ENCODE measurements at places on chromosomes 13 and 19.

GRCh38 chr13:74114202-74114601 is 20.0 kb downstream of the KLF12 start:
- no peak for DNase-seq

- DNase-seq = no peak
These were observed 55.9 kb upstream of the SERP2 start for GRCh38 chr13:44317752-44318151.

DNA sequence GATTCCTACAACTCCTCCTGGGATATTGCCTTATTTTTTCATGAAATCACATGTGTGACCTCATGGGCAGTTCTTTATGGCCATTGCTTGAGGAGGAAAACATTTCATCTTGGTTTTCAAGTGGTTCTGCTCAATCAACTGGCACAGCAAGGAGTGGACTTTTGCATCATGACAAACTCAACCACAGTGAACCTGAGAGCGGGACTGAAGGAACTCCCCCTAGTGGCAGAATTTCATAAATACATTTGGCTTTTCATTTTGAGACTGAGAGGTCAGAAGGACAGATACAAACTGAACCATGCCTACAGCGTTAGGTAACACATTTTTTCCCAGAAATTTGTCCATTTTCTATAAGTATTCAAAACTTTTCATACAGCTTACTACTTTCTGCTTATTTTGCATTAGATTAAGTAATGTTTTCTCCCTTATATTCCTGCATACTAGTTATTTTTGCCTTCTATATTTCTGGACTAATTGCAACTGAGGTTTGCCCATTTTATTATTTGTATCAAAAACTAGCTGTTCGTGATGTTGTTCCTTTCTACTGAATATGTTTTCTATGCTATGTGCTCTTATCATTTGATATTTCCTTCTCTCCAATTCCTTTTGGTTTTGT is 13.4 kb upstream of the SIGLEC12 start:
- DNase-seq = peak; percentile 53

- no peak for DNase-seq
These were observed 5.8 kb downstream of the PGLYRP1 start for GRCh38 chr19:46017095-46017429.

DNA sequence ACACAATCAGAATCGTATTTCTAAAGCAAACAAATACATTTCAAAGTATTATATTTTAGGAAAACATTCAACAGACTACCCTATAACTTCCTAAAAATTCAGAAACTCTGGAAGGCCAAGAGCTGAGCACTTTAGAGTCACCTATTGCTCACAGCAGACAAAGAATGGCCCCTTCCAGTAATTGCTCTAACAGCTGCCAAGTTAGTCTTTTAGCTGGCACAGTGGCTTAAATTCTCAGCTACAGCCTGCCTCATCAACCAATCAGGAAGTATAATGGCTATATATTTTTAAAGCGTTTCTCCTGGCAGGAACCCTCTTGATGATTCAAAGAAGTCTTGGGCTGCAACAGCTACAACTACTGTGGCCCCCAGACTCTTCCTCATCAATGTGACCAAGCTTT is 14.9 kb upstream of the SLITRK5 start:
- no peak for DNase-seq

GRCh38 chr13:112060282-112060830 is 6.6 kb upstream of the SOX1 start:
- DNase-seq = no peak

DNA sequence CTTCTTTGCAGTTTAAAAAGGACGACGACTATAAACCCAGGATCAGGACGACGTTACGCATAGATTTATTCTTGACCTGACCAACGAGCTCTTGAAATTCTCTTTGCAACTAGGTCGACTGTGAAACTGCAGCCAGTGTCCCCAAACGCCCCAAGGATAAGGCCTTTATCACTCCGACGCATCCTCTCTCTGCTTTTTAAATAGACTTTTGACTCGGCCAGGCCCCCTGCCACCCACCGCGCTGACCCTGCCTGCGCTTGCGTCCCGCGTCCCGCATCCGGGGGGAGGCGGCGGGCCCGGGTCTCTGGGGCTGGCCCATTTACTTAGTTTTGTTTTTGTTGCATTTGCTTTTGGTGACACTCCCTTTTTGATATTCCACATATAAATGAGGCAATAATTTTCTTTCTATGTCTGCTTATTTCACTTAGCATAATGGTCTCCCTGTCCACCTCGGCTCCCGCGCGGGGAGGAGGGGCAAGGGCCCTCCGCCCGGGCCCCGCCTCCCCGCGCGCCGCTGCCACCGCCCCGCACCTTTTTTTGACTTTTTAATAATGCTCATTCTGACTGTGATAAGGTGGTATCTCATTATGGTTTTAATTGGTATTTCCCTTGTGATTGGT is 17.4 kb downstream of the RB1 start:
- DNase-seq = no peak

GRCh38 chr13:27159806-27160563 is 11.6 kb downstream of the USP12 start:
- no peak for DNase-seq

- DNase-seq = no peak
These were observed 6.2 kb downstream of the ZNF444 start for GRCh38 chr19:56147307-56147706.

- DNase-seq = no peak
These were observed 41.2 kb upstream of the KCTD4 start for GRCh38 chr13:45242070-45242469.

DNA sequence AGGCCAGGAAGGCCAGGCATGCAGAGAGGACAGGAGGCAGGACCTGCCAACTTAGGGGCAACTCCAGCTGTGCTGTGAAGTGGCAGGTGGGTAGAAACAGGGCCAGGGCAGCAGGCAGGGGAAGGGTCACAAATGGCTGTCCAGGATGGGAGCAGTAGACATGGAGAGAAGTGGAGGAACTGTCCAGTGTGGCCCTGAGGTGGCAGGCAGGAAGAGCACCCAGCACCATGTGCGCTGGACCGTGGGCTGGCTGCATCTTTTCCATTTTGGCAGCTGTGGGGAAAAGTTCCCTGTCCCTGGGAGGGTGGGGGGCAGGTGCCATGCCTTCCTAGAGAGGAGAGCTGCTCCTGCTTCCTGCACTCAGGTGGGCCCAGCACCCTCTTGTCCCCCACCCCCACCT is 13.8 kb downstream of the DEDD2 start:
- no peak for DNase-seq

DNA sequence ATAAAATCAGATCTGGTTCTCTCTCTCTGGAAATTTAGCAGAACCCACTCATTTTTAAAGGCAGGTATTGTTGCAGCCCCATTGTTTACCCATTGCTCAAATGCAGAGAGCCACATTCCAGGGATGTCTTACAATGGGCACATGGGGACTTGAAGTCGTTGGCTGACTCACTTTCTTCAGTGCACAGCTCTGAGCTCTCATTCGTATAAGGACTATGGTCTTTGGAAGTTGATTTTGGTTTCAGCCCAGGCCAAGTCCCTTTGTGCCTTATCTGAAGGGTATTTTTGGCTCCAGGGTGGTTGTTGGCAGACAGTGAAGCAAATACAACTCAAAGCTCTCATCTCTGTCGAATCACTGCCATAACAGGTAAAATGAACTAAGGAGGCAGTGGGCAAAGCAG is 47.3 kb upstream of the CLDN10 start:
- no peak for DNase-seq

GRCh38 chr13:67740871-67741535 is 510.9 kb upstream of the PCDH9 start:
- DNase-seq = no peak

- DNase-seq = no peak
These were observed 138.1 kb downstream of the TSHZ3 start for GRCh38 chr19:31211088-31211487.

GRCh38 chr19:764301-764700 is 13.4 kb downstream of the MISP start:
- DNase-seq = no peak

GRCh38 chr13:56110751-56111150 is 1030.0 kb upstream of the PRR20A start:
- no peak for DNase-seq

DNA sequence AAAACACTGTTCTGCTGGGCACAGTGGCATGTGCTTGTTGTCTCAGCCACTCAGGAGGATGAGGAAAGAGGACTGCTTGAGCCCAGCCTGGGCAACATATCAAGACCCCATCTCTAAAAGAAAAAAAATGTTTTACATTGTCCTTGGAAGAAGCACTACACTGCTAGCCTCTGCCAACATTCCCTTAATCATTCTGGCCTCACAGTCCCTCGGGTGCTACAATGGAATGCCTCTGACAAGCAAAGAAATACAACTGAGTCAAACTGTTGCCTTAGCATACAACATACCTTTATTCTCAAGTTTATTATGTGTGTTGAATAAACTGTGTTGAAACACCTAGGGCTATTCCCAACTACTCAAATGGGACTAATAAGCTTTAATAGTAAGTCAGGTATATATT is 56.1 kb downstream of the PSPC1 start:
- DNase-seq = no peak

DNA sequence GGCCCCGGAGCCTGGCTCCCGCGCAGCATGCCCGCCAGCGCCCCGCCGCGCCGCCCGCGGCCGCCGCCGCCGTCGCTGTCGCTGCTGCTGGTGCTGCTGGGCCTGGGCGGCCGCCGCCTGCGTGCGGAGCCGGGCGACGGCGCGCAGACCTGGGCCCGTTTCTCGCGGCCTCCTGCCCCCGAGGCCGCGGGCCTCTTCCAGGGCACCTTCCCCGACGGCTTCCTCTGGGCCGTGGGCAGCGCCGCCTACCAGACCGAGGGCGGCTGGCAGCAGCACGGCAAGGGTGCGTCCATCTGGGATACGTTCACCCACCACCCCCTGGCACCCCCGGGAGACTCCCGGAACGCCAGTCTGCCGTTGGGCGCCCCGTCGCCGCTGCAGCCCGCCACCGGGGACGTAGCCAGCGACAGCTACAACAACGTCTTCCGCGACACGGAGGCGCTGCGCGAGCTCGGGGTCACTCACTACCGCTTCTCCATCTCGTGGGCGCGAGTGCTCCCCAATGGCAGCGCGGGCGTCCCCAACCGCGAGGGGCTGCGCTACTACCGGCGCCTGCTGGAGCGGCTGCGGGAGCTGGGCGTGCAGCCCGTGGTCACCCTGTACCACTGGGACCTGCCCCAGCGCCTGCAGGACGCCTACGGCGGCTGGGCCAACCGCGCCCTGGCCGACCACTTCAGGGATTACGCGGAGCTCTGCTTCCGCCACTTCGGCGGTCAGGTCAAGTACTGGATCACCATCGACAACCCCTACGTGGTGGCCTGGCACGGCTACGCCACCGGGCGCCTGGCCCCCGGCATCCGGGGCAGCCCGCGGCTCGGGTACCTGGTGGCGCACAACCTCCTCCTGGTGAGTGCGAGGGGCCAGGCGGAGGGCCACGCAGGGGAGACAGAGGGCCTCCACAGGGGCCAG is at the start of gene KL:
Gene KL (plus strand): TSS at position 10 of the 909 bp plus-strand sequence. CDS start 18 bp downstream, at position 28.
- DNase-seq = no peak

GRCh38 chr19:11587302-11587974 is 9.8 kb upstream of the ZNF627 start:
- peak; percentile 68 for DNase-seq

DNA sequence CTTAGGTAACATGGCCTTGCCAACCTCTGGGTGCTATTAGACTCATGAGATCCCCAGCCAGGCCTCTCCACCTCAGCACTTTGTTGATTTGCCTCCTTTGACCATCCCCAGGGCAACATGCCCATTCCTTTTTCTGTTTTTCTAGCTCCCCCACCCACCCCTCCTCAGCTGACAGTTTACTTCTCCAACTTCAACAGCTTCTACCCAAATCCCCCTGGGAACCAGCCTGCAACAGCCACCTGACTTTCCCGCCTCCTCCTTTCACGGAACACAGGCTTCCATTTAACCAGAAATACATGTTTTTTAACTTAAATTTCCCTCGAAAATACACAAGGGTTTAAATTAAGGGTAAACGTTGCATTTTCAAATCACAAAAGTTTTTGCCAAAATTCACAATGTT is 117.3 kb downstream of the DLEU7 start:
- DNase-seq = no peak

DNA sequence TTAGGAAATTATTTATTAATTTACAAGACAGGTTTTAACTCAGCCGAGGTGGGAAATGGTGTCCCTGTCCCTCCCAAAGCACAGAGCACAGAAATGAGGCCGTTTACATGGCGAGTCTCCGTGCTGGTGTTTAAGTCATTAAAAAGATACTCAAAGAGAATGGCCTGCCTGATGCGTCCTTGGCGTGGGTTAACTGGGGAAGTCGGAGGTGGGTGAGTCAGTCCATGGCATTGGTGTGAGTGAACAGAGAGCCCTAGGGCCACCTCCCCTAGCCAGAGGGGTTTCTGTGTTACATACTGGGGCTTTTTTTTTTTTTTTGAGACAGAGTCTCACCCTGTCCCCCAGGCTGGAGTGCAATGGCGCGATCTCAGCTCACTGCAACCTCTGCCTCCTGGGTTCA is 3.9 kb downstream of the FEM1A start:
- DNase-seq = no peak

- DNase-seq = peak; percentile 76
These were observed 2.0 kb upstream of the RNF126 start for GRCh38 chr19:664913-665443.
